Activated T-helper 1 cell treated with anti-CD3 and anti-CD28 coated beads, Interleukin-2, amount 50 U/mL, for 16 hours (primary cell): ENCODE measurements at places on chromosomes 4 and X.

DNA sequence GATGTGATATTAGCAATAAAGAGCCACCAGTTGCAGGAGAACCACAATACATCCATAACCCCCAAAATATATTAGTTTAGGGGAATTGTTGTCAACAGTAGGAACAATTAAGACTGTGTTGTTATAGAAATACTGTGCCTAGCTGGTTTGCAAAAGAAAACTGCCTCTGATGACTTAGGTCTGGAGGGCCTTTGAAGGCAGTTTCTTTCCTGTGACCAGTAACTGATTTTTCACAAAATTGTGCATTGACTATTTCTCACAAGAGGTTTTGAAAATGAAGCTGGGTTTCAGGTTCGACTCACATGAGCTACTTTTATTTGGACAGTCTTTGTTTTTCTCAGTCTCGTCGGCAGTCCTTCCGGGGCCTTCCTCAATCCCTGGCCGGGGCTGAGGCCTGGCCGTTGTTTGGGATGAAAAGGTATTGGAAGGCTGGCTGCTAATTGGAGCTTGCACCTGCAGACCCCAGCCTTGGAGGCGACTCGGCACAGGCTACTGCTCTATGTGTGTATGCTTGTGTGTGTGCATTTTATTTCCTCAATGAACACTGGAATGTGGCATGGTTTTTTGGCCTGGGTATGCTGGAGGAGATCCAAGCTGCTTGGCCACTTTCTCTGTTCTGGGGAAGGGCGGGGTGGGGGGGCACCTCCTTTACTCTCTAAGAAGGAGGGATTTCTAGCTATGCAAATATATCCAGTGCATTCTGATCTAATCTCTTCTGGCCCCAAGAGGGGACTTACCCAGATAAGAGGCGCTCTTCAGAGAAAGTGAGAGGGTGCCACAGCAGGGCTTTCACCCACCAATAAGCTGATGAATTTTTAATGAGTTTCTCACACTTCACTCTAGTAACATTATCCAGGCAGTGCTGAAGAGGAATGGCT, 49.5 kb upstream of the LNX1 start:
- no peak for DNase-seq

DNA sequence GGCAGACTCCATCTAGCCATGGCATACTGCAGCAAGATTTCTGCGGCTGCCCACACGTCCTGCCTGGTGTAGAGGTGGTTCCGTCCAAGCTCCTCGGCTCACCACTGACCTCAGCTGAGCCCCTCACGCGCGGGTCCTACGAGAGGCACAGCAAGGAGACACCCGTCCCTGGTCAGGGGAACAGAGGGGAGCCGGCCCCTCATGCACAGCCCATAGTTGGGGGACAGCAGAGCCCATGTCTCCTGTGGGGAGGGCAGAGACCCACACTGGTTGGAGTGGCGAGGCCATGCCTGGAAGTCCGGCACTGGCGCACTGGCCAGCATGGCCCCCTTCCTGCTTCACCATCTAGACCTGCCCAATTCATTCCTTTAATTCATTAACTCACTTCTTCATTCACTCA, 80.8 kb downstream of the HTRA3 start:
- no peak for DNase-seq

DNA sequence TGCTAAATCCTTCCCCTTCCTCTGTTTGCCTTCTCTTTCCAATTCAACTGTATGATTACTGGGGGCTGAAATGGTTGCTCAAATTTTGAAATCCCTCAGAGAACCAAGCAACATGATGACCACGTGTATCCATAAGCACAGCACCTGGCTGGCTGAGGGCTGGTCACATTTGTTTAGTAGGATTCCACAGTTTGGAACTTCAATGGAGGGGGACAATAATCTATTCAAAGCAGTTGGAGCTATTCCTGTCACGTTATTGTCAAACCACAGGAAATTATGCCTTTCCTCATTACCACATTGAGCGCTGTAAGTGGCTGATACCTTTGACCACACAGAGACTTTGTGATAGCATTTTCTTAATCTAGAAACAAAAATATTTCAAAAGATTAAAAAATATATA, 7.0 kb downstream of the TMSB4X start:
- no peak for DNase-seq

DNA sequence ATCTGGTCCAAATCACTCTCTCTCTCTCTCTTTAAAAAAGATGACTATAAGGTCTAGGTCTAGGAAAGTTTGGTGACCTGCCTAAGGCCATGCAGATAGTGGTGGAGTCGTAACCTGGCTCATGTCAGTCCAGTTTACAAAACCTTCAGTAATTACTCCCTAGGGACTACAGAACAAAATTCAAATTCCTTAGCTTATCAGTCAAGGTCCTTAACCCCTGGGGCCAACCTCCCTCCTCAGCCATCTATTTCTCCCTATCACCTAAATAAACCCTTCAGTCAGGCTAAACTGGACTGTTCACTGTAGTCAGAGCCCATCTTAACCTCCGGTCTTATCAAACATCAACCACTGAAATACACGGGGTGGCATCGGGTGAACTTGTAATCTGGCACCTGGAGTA, 68.9 kb downstream of the MAP3K15 start:
- DNase-seq: no peak

DNA sequence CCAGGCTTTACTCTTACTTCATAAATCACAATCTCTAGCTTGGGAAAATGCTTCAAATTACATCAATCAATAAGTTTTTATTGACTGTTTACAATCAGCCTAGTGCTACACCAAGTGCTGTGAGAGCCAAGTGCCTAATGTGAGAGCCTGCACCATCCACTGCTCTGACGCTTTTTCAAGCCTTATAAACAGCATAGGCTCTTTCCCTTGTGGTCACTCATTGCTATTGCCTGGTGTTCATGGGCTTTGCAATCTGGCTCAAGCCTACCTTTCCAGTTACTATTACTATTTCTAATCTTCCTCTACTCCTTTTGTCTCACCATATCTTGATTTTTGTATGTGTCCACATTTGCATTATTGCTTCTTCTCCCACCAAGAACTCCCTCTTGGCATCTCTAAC, 77.0 kb downstream of the REELD1 start:
- DNase-seq: no peak

GRCh38 chrX:68261060-68261672, 172.1 kb downstream of the OPHN1 start:
- DNase-seq: no peak

DNA sequence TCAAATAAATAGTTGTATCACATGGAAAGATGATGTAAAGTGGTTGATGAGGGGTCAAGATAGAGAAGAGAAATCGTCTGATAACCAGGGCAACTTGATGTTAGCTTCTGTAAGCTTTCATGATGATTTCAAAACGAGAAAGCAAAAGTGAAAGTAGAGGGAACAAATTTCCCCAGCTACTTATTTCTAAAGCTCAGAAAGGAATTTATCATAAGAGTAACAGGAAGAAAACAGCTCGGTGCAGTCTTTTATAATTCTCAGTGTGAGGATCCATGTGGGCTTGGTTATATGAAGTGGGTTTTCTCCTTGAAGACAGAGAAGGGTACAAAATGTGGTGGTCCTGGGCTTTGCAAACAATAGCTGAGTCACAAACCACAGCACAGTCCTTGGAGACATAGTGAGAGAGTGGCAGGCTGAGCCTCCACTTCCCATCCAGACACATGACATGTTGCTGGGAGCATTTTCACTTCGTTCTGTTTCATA, 32.1 kb upstream of the GLRA2 start:
- DNase-seq: no peak

DNA sequence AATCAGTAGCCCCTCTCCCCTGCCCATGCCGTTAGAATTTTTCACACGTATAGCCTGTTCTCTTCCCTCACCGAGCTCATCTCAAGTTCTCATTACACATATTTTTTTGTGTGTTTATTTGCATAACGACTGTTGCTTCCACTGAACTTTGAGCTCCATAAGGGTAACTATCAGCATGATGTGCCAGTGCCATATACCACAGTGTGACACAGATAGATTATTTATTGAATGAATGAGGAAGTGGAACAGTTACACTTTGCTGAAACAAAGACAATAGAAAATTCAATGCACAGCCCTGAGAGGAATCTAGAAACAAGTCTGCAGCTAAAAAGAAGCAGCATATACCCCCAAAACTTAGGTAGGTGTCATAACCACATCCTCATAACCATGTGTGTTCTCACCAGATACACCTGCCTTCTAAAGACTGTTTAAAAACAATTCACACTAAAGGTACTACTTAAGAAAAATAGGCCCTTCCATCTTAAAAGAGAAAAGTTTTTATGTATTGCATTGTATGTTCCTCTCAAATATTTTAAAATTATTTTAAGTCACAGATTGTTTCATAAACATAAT, 389.9 kb downstream of the PACRGL start:
- no peak for DNase-seq

- no peak for DNase-seq
These were observed 47.2 kb upstream of the LAS1L start for GRCh38 chrX:65581661-65582339.

- DNase-seq: no peak
These were observed 124.6 kb upstream of the MAP3K15 start for GRCh38 chrX:19639813-19640462.

DNA sequence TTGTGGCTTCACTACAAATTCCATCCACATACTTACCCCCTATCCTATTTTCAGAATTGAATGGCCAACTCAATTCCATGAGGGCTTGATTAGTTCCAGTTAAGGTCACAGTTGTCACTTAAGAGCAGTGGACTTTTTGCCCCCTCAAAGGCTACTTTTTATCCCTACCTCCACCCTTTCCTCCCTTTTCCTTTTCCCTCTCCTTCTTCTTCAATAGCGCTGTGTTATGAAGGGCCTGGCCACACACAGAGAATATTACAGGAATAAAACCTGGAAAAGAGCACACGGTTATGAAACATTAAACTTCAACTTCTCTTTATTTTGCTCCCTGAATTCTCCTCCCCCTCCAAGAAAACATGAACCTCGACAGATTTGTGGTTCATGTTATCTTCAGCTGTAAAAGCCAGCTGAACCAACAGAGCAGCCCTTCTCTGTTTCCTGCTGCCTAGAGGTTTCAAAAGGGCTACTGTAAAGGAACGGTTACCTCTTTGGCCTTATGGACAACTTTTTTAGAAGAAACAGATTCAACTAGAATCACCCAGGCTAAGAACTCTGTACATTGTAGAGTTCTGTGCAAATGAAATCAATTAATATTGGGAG, 87.0 kb upstream of the RPL34 start:
- DNase-seq: no peak

GRCh38 chr4:168618577-168619265, 121.9 kb downstream of the PALLD start:
- DNase-seq: no peak

GRCh38 chr4:41795796-41796385, 47.4 kb upstream of the PHOX2B start:
- DNase-seq: no peak

- DNase-seq: no peak
These were observed 480.3 kb upstream of the GRIA3 start for GRCh38 chrX:122703762-122704161.

DNA sequence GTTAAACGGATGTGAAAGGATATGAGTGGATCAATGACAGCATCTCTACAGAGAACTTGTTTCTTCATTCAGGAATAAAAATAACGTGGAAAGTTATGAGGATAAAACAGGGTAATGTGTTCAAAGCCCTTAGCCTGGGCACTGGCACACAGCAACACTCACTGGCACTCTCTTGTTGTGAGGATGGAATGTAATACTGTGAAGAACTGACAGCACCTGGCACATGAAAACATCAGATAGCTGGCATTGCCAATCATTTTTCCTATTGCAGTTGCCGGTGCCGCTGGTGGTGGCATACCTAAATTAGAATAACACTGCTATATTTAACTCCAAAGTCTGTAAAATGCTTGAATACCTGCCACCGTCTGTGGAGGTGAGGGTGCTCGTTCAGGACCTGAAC, 1061.2 kb downstream of the DMD start:
- no peak for DNase-seq

DNA sequence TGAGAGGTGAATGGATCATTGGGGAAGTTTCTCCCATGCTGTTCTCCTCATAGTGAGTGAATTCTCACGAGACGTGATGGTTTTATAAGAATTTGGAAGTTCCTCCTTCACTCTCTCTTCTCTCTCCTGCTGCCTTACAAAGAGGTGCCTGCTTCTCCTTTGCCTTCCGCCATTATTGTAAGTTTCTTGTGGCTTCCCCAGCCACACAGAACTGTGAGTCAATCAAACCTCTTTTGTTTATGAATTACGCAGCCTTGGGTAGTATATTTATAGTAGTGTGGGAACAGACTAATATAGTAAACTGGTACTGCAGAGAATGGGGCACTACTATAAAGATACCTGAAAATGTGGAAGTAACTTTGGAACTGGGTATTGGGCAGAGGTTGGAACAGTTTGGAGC, 7.8 kb upstream of the CTAG2 start:
- no peak for DNase-seq

DNA sequence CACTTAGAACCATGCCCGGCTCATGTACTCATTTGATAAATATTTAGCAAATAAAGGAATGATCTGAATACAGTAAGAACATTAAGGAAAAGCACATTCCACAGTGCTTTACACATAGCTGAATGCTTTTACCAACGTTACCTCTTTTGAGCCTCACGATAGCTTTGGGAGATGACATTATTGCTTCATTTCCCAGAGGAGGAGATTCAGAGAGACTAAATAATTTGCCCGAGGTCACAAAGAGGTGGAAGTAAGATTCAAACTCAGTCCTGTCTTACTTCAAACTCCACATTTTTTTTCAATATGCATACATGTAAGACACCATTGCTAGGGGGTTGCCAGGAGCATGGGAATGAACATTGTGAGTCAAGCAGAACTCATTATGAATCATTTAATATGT, 538.5 kb downstream of the BCOR start:
- no peak for DNase-seq

DNA sequence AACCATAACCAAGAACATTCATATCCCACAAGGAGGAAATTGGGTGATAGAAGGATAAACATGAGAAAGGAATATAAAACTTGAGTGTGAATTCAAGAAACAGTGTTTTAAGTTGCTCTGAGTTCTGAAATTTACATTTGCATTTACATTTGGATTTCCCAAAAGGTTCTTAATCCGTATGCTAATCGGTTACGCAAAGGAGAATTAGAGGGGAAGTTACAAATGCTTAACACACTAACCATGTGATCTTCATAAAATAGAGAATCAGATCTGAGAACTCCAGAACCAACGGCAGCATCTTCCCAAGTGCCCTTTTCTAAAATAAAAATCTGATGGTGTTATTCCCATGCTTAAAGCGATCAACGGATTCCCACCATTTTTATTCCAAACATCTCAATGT, 48.0 kb downstream of the PROM1 start:
- no peak for DNase-seq

DNA sequence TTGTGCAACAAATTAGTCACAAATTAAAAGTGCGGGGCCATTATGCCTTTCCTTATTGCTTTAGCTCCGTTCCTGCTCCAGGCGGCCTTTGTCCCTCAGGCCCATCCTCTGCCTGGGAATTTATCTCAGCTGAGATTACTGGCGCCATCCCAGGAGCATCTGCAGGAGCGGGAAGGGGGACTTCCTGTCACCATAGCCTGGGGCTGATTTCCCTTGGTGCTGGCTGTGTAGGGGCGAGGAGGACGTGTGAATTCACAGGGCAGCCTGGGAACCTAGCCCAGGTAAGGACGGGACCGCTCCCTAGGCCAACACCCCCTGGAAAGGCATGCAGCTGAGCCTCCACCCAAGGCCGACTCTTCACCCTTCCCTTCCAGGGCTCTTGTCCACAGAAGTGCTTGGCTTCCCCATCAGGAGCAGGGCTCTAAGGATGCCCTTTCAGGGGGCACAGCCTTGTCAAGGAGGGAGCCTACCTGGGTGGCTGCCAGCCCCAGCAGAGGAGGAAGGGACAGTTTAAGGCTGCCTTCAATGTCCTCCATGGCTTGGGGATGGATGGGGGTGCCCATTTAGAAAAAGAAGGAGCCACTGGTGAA, 72.6 kb upstream of the NKX1-1 start:
- no peak for DNase-seq

GRCh38 chrX:9845578-9845952, 59.3 kb downstream of the SHROOM2 start:
- no peak for DNase-seq
